ENCODE measurements at places on chromosomes 2 and 18.

DNA sequence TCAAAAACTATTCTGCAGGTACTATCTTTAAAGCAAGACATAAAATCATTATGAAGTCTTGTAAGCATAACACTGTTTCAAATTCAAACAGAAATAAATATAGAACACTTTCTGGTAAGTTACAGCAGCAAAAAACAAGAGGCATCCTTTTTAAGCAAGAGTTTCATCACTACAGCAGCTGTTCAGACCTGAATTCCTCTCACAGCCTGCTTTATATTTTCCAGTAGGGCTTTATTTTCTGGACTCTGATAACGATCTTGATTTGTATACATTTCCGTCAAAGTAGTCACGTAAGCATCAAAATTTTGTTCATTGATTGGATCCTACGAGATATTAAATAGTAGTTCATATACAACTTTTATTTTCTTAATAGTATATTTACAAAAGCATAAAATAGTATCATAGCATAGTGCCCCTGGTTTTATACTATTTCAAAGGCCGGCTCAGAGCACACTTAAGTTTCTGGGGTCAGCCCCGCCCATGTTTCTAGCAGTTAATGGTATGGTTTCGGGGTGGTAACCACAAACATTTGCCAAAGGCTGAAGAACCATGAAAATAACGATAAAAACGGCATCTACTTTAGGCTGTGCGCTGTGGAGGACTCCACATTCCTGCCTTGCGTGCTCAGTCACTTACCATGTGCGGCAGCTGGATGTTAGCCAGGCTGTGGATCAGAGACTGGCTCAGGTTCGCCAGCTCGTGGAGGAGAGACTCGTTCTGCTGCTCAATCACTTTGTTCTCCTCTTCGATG lies 47.5 kb upstream of the PXDN start:
- no peaks in the 10 kb centered on the region for H3K36me3 ChIP-seq
- no peak for DNase-seq
- H3K27me3 ChIP-seq = no peaks in the 10 kb centered on the region
- no peaks in the 10 kb centered on the region for H3K4me1 ChIP-seq
- no peak overlapping the region for H3K27ac ChIP-seq

DNA sequence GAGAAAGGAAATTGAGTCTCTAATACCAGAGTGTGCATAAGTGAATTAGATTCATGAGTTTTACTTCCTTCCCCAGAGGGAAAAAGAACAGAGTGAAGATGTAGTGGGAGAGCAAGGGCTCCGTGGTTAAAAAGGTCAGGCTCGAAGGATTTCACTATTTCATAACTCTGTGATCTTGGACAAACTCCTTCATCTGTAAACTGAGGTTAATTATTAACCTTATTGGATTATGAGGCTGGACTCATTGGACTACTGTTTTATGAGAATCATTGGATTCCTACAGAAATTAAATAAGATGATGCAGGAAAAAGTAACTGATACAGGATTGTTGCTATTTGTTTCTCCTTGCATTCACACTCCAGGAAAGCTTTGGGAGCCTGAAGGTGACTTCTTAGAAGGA lies 45.0 kb downstream of the SRD5A2 start:
- H3K27ac ChIP-seq = no peak overlapping the region
- no peak for DNase-seq
- no peaks in the 10 kb centered on the region for H3K36me3 ChIP-seq
- H3K4me1 ChIP-seq = peaks cover 5% of the 10 kb centered on the region

GRCh38 chr2:65916785-65917295 lies 484.4 kb upstream of the SPRED2 start:
- H3K27me3 ChIP-seq = peaks cover 38% of the 10 kb centered on the region
- H3K36me3 ChIP-seq = no peaks in the 10 kb centered on the region
- no peaks in the 10 kb centered on the region for H3K4me1 ChIP-seq
- H3K4me3 ChIP-seq = no peak overlapping the region
- DNase-seq = no peak
- H3K27ac ChIP-seq = no peak overlapping the region

- H3K36me3 ChIP-seq = no peaks in the 10 kb centered on the region
- H3K4me3 ChIP-seq = no peak overlapping the region
- no peak for DNase-seq
- H3K27me3 ChIP-seq = no peaks in the 10 kb centered on the region
- H3K4me1 ChIP-seq = no peaks in the 10 kb centered on the region
- H3K27ac ChIP-seq = no peak overlapping the region
These were observed 778.3 kb upstream of the CDH7 start for GRCh38 chr18:64972545-64972944.

DNA sequence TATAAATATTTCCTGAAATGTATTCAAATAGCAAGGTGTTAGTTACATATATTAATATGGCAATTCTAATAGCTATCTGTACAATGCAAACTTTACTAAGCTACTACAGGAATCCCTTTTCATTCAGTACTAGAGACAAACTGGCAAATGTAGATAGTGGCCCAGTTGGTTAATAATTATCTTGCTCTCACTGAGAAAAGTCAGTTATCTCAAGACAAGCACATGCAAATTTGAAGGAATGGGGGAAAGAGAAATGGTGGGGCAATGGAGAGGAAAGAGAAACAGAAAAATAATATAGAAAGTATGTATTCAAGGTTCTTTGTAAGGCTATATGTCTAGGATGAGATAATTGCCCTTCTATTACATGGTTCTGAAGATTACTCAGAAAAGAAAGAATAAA lies 280.0 kb downstream of the FIGN start:
- H3K4me3 ChIP-seq = no peak overlapping the region
- no peak overlapping the region for H3K27ac ChIP-seq
- no peak for DNase-seq
- peaks cover 9% of the 10 kb centered on the region for H3K4me1 ChIP-seq
- H3K36me3 ChIP-seq = no peaks in the 10 kb centered on the region

GRCh38 chr2:222333397-222333796 lies 34.6 kb upstream of the PAX3 start:
- H3K4me1 ChIP-seq = no peaks in the 10 kb centered on the region
- no peaks in the 10 kb centered on the region for H3K36me3 ChIP-seq
- no peak overlapping the region for H3K27ac ChIP-seq
- H3K27me3 ChIP-seq = no peaks in the 10 kb centered on the region
- no peak for DNase-seq
- no peak overlapping the region for H3K4me3 ChIP-seq

DNA sequence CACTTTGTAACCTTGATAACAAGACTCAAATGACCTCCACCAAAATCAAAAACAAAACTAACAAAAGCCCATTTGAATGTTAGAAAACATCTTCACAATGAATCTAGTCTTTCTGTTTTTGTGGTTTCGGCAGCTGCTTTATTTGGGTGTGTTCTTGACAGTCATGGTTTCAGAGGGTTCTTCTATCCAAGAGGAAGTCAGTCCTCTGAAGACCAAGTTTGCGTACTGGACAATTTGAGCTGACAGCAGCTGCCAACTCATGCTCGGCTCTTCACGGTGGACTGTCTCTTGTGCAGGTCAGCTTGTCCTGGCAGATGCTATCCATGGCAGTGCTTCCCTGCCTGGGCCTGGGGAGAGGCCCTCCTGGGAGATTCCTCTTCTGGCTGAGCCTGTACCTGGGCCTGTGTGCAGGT lies 91.0 kb downstream of the TMEM17 start:
- H3K4me1 ChIP-seq = peaks cover 26% of the 10 kb centered on the region
- H3K4me3 ChIP-seq = no peak overlapping the region
- H3K27me3 ChIP-seq = no peaks in the 10 kb centered on the region
